Activated T-helper 1 cell treated with Interleukin-2 at 50 U/mL for 16 hours (primary cell): ENCODE measurements at places on chromosomes 13 and 19.

DNA sequence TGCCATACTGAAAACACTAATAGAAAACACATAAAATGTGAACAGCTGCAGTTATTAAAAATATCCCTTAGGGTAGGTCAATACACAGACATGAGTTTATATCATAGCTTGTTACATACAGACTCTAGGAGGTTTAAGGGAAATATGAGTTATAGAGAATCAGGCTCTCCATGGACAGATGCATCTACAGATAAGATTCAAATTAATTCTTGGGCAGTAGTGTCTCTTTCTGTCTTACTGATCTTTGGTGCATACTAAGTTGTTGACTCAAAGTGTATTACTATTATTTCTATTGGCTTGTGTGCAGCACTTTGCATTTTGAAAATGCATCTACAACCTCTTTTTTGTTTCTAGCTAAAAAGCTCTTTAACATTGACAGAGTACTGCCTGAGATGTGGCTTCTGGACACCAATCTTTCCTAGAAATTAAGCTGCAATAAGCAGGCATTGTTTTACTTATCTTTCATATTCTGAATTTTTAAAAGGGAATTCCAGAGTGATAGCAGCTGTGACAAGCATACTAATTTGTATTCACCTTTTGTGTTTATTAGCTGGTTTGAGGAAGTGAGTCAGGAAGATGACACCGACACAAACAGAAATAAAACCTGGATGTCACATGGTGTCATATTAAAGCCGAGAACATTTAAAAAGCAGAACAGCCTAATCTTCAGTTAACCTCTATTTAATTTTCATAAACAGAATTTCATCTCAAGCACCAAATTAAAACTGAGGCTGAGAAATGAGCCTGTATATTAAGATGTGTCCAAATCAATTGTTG lies 399.0 kb downstream of the PCDH9 start:
- DNase-seq, result no peak

DNA sequence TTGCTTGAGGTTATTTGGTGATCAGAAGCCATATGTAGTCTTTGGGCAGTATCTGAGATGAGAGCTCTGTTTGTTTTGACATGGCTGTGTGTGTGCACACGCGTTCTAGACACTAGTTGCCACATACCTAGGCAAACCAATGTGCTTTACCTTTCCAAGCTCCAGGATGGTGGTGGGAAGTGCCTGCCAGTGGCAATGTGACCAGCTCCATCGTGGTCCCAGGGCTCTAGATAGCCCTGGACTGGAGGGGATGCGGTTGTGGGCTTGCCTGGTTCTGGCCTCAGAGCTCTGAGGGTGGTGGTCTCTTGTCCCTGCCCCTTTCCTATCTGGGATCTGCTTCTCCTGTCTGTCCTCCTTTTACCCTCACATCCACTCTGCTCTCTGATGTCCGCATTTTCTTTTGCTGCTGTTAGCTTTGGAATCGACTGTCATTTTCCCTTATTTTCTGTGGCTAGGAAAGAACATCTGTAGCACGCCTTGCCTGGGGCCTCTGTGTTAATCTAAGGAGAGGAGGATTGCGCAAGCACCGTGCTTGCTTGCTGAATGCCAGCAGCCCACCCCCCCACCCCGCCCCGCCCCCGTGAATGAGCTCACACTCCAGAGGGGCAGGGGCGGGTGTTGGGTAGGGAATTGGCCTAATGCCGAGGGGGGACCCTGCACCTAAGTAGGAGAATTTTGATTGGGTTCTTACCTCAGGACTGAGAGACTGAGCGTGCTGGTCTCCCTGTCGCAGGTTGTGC lies 89.5 kb downstream of the ARHGEF7 start:
- no peak for DNase-seq

GRCh38 chr13:33033051-33033812 lies 17.0 kb downstream of the KL start:
- DNase-seq, result no peak

- DNase-seq, result no peak
Observed at GRCh38 chr13:109697936-109698335, 88.4 kb downstream of the IRS2 start.

DNA sequence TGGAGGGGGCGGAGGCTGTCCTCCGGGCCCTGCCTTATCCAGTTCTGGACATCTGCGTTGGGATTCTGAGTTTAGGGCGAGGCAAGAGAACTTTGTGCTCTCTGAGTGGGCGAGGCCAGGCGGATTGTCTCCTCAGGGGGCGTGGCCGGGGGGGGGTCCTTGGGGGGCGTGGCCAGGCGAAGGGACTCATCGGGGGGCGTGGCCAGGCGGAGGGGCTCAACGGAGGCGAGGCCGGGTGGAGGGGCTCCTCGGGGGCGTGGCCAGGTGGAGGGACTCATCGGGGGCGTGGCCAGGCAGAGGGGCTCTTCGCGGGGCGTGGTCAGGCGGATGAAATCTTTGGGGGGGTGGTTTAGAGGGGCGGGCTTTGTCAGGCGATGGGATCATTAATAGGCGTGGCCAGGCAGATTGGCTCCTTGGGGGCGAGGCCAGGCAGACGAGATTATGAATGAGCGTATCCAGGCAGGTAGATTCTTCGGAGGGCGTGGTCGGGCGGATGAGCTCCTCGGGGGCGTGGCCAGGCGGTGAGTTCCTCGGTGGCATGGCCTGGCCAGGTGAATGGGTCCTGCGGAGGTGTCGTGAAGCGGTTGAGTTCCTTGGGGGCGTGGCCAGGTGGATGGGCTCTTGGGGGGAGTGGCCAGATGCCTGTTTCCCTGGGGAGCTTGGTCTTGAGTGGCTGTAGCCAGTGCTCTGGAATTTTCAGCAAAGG lies 10.3 kb upstream of the CACNG7 start:
- DNase-seq, result no peak

GRCh38 chr19:9721861-9722260 lies 46.7 kb downstream of the ZNF846 start:
- DNase-seq, result no peak

GRCh38 chr19:5607318-5608275 lies 15.0 kb downstream of the SAFB2 start:
- DNase-seq, result no peak

DNA sequence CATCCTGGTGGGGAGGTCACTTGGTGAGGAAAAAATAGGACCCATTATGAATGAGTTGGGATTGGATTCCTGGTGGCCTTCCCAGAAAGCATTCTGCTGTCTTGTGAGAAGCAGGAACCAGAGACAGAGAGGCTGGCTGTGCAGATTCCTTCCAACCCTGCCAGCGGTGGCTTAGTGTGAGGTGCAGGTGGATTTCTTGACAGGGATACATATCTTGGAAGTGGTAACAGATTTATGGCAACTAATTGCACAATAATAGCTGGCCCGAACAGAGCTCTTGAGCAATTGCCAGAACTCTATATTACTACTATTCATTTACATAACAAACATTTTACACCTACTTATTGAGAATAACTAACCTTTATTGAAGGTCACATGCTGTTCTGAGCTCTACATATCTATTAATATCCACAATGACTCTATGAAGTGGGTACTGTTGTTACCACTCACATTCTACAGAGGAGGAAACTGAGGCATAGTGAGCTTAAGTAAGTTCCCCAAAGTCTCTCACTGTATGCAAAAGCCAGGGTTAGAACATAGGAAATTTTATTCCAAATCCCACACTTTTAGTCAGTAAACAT lies 173.9 kb upstream of the SERP2 start:
- DNase-seq, result no peak

- no peak for DNase-seq
Observed at GRCh38 chr13:50131920-50132903, 117.0 kb downstream of the KCNRG start.

DNA sequence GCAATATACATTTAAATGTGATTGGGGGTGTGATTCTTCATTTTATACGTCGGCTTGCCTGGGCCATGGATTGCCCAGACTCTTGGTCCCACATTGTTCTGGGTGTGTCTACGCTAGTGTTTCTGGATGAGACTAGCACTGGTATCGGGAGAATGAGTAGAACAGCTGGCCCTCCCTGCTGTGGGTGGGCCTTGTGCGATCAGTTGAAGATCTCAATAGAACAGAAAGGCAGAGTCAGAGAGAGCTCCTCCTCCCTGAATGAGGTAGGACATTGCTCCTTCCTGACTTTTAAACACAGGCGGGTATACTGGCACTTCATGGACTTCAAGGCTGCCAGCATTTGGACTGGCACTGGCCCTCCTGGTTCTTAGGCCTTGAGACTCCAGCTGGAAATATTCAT lies 603.0 kb downstream of the LIG4 start:
- no peak for DNase-seq

DNA sequence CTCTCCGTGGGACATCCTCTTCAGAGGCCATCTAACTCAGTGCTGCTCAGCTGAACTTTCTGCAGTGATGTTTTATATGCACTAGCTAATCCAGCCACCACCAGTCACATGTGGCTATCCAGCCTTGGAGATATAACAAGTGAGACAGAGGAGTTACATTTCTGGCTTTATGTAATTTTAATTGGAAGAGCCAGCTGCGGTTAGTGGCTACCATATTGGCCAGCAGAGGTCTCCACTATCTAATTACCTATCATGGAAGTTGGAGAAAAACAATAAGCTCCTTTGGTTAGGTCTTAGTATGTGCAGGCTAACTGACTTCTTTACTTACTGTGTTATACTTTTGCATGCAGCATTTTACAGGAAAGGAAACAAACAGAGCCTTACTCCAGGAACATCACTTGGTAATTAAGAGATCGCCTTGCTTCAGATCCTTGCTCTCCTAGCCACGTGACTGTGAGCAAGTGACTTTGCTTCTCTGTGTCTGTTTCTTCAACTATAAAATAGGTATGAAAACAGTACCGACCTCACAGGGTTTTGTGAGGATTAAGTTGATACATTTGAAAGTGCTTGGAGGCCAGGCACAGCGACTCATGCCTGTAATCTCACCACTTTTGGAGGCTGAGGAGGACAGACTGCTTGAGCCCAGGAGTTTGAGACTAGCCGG lies 1.6 kb upstream of the KLK10 start:
- DNase-seq, result no peak
